T-helper 1 cell (primary cell): ENCODE measurements at places on chromosomes 6 and 20.
A peak's percentile ranks its signal among the peaks of the same experiment; 100 is the strongest.

DNA sequence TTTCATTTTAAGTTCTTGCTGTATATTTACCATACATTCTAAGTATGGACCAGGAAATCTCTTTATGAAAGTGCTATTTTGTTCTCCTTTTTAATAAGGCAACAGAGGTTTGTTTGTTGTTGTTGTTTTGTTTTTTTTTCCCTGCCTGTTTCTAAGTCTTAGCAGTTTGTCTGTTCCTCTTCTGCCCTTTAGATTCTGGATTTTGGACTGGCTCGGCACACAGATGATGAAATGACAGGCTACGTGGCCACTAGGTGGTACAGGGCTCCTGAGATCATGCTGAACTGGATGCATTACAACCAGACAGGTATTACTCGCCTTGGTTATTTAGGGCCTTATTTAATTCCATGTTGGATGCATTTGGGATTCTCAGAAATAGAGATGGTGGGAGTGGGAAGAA lies 48.0 kb downstream of the MAPK14 start:
- DNase-seq, result no peak

DNA sequence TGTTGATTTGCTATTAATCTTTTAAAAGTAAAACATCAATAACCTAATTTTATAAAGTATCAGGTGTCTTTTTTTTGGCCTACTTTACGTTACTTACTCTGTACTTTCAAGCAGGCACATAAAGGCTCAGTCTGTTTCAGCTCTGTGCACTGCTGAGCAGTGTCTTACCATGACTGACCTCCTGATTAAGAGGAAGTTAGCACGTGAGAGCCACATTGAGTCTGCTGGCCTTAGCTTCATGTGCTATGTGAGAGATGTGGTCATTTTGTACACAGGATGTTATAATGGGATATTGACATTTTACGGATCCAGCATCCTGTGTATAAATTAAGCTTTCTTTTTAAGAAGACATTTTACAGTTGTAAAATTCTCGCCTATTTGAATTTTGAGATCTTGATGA lies 31.9 kb downstream of the ARID1B start:
- DNase-seq, result no peak

GRCh38 chr20:58665606-58666005 lies 14.5 kb downstream of the STX16 start:
- DNase-seq, result no peak

DNA sequence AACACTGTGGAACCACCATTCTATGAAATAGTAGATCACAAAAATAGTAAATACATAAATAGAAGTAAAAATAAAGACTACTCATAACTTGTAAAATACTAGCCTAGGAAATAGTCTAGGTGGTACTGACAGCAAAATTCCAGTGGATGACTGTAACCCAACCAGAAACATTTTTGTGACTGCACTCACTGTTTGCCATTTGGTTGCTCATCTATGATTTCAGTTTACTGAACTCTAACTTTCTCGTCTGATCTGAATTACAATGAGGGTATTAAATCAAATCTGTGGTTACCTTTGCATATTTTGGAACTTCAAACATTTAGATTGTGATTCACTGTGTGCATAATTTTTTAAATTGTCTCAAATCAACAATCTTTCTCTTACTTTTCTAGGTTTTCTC lies 151.1 kb downstream of the KHDC1L start:
- DNase-seq, result no peak

DNA sequence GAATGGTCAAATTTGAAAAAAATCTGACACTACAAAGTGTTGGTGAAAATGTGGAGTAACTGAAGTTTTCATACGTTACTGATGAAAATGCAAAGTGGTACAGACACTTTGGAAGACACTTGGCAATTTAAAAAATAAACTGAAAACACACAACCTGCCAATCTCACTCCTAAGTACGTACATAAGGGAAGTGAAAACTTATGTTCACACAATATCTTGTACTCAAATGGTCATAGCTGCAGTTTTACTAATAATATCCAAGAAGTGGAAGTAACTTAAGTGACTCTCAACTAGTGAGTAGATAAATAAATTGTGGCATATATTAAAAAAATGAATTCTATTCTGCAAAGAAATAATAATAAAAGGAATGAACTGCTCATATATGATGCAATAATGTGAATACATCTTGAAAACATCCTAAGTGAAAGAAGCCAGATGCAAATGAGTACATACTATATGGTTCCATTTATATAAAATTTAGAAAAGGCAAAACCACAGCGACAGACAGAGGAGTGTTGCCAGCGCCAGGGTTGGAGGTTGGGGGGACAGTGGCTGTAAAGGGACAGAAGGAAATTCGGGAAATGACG lies 198.2 kb downstream of the ERMARD start:
- no peak for DNase-seq

DNA sequence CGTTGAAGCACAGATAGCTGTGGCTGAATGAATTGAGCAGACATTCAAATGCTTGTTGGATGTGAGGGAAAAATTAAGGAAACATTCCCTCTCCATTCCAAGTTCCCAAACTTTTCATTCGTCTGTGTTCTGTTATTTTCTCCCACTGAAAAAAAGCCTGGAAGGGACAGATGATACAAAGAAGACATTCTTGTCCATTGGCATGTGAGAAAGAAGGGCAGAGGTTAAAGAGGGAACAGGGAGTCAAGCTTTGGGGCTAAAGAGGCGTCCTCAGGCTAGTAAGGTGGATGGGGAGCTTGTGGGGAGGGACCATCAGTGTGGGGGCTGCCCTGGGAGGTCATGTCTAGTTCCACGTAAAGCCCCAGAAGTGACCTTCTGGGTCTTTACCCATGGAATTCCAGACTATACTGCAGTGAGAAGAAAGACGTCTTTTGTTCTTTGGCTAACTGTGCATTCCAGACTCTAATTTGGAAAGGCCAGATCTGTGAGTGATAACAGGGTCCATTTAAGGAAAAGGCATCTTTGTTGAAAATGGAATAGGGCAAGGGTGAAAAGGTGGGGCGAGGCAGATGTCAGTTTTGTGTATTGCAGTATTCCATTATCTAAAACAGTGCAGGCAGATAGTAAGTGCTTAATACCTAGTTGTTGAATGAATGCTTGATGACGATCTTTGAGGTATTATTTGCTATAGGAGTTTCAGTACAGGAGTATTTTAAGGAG lies 117.5 kb downstream of the SOX4 start:
- DNase-seq, result no peak

DNA sequence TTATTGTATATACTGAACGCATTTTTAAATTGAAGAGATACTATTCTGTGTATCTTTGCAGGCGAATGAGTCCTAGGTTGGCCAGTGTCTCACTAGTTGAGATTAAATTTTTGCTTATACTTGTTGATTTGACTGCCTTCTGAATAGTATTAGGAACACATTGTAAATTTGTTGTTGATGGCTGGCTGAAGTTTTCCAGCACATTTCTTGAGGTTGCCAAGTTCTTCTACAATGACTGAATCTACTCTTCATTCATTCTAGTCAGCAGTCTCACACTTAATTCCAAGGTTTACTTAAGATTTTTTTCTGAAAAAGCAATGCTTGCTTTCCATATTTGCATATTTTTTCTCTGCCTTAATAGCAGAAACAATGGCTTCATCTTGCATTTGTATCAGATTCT lies 151.7 kb downstream of the ZFAND3 start:
- DNase-seq, result no peak

- DNase-seq, result no peak
These were observed 32.3 kb downstream of the SNHG17 start for GRCh38 chr20:38402816-38403215.

DNA sequence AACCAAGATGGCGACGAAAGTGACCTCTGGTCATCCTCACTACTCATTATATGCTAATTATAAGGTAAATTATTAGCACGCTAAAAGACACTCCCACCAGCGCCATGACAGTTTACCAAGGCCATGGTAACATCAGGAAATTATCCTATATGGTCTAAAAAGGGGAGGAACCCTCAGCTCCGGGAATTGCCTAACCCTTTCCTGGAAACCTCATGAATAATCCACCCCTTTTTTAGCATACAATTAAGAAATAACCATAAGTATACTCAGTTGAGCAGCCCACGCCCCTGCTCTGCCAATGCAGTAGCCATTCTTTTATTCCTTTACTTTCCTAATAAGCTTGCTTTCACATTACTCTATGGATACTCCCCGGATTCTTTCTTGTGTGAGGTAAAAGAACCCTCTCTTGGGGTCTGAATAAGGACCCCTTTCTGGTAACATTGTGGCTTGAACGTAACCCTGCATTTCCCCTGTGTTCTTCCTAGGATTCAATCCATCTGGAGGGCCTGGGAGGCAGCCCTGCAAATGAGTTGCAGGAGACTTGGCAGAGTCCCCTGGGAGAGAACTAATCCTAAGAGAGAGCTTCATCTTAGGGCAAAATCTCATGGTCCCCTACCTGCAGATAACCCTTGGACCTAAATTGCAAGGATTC lies 225.6 kb upstream of the JARID2 start:
- no peak for DNase-seq

GRCh38 chr6:30744054-30744805 lies at the start of gene IER3:
Gene IER3, minus strand, starts transcription at chr6:30744547. Its CDS starts 29 bp downstream, at chr6:30744518.
- peak; percentile 80 for DNase-seq

DNA sequence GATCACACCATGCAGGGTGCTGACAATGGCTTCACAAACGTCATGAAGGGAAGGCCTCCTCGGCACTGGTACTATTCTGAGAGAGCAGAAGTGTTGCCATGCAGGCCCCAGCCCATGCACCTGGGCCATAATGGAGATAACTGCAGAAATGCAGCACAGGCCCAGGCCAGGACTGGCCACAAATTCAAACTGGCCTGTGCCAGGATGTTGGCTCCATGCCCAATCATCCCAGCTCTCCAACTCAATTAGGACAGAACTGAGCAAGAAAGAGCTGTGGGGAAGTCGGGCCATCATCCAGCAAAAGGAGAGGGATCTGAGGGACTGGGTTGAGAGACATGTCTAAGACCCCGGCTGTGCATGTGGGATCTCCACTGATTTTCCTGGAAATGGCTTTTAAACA lies 48.9 kb upstream of the SYNDIG1 start:
- DNase-seq, result no peak

DNA sequence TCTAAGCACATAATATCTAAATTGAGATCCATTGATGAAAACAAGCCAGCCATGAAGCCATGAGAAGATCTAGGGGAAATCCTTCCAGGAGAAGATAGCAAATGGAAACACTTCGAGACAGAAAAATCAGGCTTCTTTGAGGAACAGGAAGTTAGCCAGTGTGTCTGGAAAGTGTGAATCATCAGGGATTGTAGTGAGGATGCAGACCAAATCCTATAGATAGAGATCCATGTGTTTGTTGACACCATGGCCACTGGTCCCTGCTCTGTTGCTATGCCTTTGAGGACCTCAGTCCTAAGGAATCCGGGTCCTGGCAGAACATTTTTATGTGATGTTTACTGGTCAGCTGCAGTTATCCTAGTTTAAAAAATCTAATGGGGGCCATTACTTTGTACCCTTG lies 6.6 kb upstream of the ELOVL2 start:
- DNase-seq, result no peak

DNA sequence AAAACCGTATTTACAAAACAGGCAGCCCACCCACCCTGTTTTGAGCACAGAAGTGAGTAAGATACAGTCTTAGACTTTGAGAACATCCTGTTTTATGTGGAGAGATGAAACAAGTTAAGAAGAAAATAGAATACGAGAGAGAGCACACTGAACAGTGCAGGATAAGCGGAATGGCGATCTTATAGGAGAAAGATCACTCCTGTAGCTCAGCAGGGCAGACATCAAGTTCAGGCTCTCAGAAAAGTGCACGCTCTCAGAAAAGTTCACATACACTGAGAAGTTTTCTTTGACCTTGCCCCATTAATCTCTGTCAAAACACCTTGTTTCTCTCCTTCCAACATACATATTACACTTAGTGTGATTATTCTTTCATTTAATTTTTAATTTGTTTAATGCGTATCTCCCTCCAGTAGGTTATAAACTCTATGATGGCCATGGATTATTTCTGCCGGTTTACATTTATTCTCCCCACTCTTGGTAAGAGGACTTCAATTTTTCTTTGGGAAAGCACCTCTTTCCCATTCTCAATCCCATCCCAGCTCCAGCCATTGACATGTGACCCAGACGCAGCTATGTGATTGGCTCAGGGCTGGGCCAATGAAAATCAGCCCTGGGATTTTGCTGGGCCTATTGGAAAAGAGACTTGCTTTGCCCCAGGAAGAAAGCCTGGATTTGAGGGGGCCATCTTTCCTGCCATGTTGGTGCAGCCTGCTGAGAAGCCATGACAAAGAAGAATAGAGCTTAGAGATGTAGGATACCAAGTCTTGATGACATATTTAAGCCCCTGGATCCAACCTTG lies 16.2 kb downstream of the KCNB1 start:
- no peak for DNase-seq

DNA sequence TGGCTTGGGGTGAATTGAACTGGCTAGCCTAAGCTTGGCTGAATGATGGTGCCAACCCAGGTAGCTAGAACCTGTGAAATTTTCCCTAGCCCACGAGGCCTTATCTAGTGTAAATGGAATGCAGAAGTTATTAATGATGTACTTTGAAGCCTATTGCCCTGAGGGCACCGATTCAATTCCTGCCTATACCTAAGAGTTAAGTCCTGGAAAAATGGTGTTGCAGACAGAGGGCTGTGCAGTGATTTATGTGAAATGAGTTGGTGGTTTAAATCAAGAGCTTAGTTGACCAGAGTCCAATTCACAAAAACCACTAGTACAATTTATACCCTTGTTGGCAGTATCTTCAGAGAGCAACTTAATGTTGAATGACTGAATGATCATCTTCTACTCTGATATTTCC lies 373.8 kb upstream of the JAG1 start:
- DNase-seq, result no peak

DNA sequence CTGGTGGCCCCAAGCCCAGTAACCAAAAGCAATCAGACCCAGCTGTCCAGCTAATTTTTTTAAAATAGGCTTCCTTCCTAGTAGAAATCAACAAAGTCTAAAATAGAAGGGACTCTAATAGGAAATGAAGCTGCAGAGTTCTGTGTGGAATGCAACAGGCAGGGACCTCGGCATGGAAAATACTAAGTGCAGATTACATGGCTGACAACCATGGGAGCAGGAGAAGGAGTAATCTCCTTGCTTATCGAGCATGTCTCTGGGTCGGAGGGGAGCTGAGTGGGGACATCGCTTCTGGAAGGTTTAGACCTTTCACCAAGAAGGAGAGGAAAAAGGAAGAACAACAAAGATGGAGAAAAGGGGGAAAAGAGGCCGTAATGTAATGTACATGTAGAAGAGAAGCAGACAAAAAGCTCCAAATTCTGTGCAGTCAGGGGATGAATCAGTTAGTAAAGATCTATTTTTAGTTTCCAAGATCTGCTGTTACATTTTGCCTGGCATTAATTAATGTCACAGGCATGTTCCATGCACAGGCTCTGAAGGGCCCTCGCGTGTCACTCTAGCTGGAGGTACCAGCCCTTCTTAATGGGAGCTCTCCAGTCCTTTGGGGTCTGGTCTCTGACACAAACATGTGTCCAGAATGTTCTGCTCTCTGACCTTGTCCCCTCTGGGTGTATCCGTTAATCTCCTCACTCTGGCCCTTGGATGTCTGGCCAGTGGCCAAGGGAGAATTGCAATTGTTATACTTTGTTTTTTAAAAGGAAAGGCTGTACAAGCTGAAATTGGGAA lies 16.6 kb upstream of the ZNF831 start:
- no peak for DNase-seq

GRCh38 chr6:34673064-34673463 lies 23.5 kb downstream of the ILRUN start:
- DNase-seq, result no peak
